ENCODE measurements at places on chromosomes 5 and 9. TPM values are rescaled to one million over a fixed set of nuclear protein-coding genes. Genes with fewer than 3 reads are reported as not detected.

DNA sequence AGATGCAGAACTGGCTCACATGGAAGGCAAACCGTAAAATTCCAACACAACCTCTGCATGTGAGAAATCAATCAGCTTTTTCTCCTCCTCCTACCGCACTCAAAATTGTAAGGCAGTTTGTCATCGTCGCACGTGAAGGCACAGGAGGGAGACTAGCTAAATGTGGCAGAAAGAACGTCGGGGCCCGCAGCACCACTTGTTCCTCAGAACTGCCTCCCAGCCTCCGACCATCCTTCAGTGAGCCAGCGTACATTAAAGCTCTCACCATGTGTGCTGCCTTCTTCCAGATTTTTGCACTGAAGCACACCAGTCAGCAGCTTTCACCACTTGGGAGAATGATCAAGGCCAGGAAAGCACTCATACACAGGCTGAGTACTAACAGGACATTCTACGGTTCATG lies 105.9 kb downstream of the RFX3 start:
- H3K27ac ChIP-seq = no peak overlapping the region
- H3K4me1 ChIP-seq = no peaks in the 10 kb centered on the region
- H3K4me3 ChIP-seq = no peak overlapping the region
- H3K27me3 ChIP-seq = no peaks in the 10 kb centered on the region
- DNase-seq = no peak

- no peak overlapping the region for H3K27ac ChIP-seq
- no peaks in the 10 kb centered on the region for H3K36me3 ChIP-seq
- H3K27me3 ChIP-seq = no peaks in the 10 kb centered on the region
- no peak for DNase-seq
- H3K4me3 ChIP-seq = no peak overlapping the region
Measured at GRCh38 chr5:148846930-148847329, 20.5 kb downstream of the ADRB2 start.

DNA sequence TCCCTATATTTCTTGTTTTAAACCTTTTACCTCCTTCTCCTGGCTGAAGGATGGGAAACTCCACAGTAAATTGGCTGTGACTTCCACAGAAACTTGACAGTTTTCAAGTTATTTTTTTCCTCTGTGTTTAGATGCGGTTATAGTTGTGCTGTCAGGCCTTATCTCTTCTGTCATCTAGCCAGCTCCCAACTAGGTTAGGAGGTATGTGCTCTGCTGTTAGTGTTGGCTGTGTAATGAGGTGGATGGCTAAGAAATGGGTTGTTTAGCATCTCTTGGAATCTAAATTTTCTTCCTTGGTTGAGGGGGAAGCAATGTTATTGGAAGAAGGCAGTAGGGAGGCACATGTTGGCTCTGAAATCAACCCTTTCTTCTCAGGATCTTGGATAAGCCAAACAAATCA lies 149.9 kb upstream of the RUSC2 start:
- H3K36me3 ChIP-seq = no peaks in the 10 kb centered on the region
- peaks cover 24% of the 10 kb centered on the region for H3K4me1 ChIP-seq
- no peak overlapping the region for H3K27ac ChIP-seq
- no peak for DNase-seq
- H3K27me3 ChIP-seq = no peaks in the 10 kb centered on the region

DNA sequence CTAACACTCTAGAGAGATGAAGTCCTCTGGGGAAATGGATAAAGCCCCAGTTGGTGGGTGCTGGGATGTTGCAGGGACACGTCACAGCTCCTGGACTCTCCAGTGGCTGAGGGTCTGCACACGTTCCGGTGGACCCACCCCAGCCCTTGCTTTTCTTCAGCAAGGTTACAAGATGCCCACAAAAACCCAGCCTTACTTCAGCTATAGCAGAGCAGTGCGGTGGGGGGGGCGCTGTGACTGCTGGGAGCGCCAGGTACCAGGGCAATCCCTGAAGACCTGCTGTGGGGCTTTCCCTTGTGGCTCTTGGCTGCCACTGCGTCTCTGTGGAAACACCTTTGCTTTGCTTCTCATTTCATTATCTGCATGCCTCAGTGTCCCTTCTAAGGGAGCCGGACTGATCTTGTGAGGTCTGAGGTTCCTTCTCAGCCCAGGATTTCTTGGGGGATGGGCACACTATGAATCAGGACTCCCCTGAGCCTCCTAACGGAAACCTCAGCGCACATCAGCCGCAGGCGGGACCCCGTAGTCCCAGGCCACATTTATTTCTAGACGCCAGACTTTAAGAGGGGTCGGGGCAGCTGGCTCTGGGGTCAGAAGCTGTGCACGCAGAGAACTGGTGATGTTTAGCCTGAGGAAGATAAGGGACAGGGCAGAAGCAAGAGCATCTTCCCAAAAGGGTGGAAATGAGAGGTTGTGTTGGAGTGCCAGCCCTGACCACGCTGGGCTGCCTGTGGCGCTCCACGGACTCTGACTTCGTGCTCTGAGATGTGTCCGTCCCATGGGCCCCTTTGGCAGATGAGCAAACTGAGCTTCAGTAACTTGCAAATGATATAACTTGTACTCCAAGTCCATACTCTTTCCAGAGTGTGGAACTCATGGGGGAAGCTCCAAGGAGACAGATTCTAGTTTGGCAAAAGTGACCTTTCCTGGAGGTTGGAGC lies 106.8 kb downstream of the WNK2 start:
- H3K4me1 ChIP-seq = peaks cover 12% of the 10 kb centered on the region
- no peaks in the 10 kb centered on the region for H3K36me3 ChIP-seq
- H3K27me3 ChIP-seq = no peaks in the 10 kb centered on the region
- DNase-seq = no peak

Gene CFAP77
- total RNA-seq = not detected

- no peaks in the 10 kb centered on the region for H3K27me3 ChIP-seq
- H3K36me3 ChIP-seq = no peaks in the 10 kb centered on the region
- H3K27ac ChIP-seq = no peak overlapping the region
Measured at GRCh38 chr9:105973951-105974351, 279.6 kb downstream of the TMEM38B start.

GRCh38 chr9:109455861-109456260 lies 42.2 kb downstream of the PTPN3 start:
- H3K4me3 ChIP-seq = no peak overlapping the region
- no peak overlapping the region for H3K27ac ChIP-seq
- no peaks in the 10 kb centered on the region for H3K36me3 ChIP-seq

GRCh38 chr9:99199938-99200539 lies 21.7 kb downstream of the ALG2 start:
- no peak overlapping the region for H3K27ac ChIP-seq
- H3K4me1 ChIP-seq = no peaks in the 10 kb centered on the region
- H3K4me3 ChIP-seq = no peak overlapping the region
- no peaks in the 10 kb centered on the region for H3K27me3 ChIP-seq

Gene TRAF2
- 12.8 TPM for total RNA-seq

Gene ADAMTSL1
- total RNA-seq = 8.1 TPM

DNA sequence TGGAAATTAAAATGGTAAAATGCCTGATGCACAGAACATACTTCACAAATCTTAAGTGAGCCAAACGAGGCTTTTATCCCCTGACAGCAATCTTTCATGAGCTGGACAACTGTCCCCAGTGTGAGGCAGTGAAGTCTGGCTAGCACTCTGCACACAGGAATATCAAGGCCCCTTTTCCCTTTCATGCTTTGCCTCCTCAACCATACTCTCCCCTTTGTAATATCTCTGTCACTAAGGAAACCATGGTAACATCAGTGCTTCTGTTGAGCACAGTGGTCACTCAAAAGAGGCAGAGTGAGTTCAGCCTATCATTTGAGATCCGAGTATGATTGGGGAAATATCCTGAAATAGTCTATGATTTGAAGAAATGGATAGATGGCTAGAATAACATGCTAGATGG lies 318.3 kb downstream of the ENC1 start:
- no peak for DNase-seq
- no peak overlapping the region for H3K4me3 ChIP-seq
- no peaks in the 10 kb centered on the region for H3K4me1 ChIP-seq
- H3K27me3 ChIP-seq = no peaks in the 10 kb centered on the region

GRCh38 chr5:113022661-113023060 lies 46.1 kb downstream of the DCP2 start:
- H3K4me1 ChIP-seq = no peaks in the 10 kb centered on the region
- peaks cover 17% of the 10 kb centered on the region for H3K36me3 ChIP-seq
- H3K4me3 ChIP-seq = no peak overlapping the region
- no peaks in the 10 kb centered on the region for H3K27me3 ChIP-seq
- DNase-seq = no peak

Gene PCSK5
- total RNA-seq = 22.6 TPM

DNA sequence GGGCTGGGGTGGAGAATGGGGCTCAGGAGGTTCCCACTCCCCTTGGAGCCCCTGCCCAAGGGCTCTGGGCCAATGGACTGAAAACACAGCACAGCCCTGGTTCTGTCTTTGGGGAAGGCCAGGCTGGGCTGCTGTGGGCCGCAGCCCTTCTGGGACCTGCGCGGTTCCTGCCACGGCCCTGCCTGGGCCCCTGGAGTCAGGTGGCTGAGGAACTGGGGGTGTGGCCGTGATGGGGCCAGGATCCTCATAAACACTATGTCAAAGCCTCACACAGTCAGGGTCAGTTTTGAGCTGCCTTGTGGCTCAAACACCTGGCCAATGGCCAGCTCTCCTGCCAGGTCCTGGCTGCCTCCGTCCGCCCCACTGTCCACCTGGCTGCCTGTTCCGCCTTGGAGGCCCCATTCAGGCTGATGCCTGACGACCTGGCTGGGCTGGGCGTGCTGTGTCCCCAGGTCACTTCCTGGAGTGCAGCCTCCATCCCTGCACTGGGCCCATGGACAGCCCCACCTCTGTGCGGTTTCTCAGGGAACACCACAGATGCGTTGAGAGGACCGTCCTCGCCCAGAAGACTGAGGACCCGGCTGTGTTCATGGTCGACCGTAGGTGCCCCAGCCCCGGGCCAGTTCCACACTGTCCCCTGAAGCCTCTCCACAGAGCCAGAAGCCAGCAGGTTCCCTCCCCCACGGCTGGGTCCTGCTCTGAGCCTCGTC lies 27.5 kb downstream of the PAEP start:
- no peak overlapping the region for H3K4me3 ChIP-seq
- no peak overlapping the region for H3K27ac ChIP-seq
- no peaks in the 10 kb centered on the region for H3K36me3 ChIP-seq
- H3K27me3 ChIP-seq = no peaks in the 10 kb centered on the region
- H3K4me1 ChIP-seq = no peaks in the 10 kb centered on the region

DNA sequence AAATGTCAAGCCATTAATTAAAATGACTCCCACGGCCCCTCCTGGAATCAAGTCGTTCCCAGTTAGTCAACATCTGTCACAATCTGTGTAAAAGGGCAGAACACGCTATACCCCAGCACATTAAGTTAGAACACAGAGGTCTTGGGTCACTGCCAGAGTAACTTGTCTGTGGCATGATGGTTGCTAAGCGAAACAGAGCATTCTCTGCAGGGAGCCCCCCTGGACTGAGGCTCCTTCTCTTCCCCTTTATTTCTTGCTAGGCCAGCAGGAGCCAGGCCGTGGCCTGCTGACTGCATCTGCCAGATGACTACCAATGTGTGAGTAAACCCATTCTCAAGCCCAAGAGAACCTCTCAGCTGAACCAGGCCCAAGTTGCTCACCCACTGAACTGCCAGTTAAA lies 51.9 kb upstream of the ZBED3 start:
- H3K4me1 ChIP-seq = no peaks in the 10 kb centered on the region
- no peaks in the 10 kb centered on the region for H3K27me3 ChIP-seq
- peak; percentile 91 for DNase-seq
- H3K27ac ChIP-seq = no peak overlapping the region
- no peak overlapping the region for H3K4me3 ChIP-seq
- H3K36me3 ChIP-seq = no peaks in the 10 kb centered on the region

- no peak for DNase-seq
- no peak overlapping the region for H3K27ac ChIP-seq
- no peaks in the 10 kb centered on the region for H3K36me3 ChIP-seq
- no peaks in the 10 kb centered on the region for H3K27me3 ChIP-seq
Measured at GRCh38 chr5:105807951-105808350, 1862.8 kb downstream of the EFNA5 start.

Data from vagina (tissue), 2 donors.